Heart left ventricle (tissue), 16 donors: ENCODE measurements at places on chromosomes 13 and 19.

- DNase-seq = no peak
These were observed 6.4 kb upstream of the SLC46A3 start for GRCh38 chr13:28725046-28725610.

- no peak for DNase-seq
These were observed 13.0 kb downstream of the OR7A5 start for GRCh38 chr19:14821937-14822336.

GRCh38 chr19:31693131-31693932 is 344.1 kb upstream of the TSHZ3 start:
- DNase-seq = no peak

- peak; percentile 69 for DNase-seq
These were observed 1.2 kb downstream of the AKT1S1 start for GRCh38 chr19:49875857-49876421.

DNA sequence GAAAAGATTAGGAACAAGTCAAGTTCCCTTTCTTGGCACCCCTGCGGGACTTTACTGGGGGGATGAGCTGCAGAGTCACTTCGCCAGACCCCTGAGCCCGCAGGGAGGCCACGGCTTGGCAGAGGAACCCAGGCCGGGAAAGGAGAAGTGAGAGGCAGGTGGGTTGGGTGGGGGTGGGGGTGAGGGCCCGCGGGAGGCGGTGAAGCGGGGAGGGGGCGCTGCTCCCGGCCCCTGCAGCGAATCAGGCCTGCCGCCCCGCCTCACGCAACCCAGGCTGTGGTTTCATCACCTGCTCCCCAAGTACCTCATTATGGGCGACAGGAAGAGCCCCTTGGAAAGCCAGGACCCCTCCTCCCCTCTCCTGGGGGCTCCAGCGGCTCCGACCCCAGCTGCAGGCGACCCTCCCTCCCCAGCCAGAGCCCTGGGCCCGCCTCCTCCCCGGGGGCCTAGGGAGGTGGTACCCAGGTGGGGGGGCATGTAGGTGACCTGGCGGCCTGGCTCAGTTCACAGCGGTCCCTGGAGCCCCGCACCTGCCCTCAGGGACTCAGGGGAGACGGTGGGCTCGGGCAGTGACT is 9.5 kb downstream of the MEF2B start:
- DNase-seq = no peak

DNA sequence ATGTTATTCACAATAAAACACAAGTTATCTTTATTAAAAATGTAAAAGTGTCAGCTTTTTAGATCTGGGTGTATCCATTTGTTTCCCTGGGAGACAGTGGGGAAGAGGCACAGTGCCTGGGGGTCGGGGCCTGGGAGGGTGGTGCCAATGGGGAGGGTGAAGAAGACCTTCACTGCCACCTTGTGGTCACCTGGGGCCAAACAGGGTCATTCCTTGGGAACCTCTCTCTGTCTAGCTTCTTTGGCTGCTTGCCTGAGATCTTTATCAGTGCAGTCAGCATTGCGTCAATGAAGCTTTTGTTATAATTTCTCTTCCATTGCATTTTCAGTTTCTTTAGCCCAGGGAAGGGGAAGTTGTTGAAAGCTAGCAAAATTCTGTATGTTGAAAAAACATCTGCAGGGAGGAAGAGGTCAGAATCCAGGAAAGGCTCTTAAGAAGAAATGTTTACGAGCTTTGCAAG is 39.1 kb downstream of the PCDH8 start:
- DNase-seq = peak; percentile 43

GRCh38 chr19:1807695-1808394 is 4.2 kb downstream of the ATP8B3 start:
- no peak for DNase-seq

DNA sequence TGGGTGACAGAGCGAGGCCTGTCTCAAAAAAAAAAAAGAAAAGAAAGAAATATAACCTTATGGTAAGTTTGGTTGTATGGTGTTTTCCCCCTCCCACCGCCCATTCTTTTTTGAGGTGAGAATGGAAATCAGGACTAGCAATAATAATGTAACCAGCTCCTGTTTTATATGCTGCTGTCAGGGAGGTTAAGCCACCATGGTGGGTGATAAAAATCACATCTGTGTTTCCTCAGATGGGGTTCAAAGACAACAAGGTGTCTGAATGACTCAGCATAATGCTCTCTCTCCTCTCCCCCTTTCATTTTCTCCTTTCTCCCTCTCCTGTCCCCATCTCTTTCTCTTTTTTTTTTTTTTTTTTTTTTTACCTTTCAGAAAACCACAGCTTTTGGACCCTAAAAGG is 28.3 kb upstream of the GARRE1 start:
- DNase-seq = no peak

DNA sequence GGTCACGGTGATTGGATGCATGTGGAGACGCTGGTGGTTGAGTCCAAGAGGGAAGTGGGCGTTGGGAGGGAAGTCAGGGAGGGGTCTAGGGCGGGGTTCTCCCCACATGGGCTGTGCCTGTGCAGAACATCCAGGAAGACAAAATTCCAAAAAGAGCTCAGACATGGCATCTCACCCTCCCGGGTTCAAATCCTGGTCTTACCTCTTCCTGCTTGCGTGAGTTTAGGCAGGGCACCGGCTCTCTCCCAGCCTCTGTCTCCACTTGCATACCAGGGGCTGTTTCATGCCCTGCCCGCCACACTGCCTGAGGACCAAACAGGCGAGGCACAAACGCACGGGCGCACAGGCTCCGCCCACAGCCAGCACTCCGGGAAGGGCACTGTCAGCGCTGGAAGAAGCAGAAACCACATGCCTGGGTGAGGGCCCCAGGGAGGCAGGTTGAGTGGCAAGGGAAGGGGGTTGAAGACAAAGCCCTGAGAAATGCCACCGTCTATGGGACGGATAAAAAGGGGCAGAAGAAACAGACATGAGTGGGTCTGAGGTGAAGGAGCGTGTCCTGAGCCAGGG is 123.6 kb upstream of the SOX1 start:
- DNase-seq = no peak

- no peak for DNase-seq
These were observed 46.4 kb upstream of the FAM216B start for GRCh38 chr13:42735010-42735409.

DNA sequence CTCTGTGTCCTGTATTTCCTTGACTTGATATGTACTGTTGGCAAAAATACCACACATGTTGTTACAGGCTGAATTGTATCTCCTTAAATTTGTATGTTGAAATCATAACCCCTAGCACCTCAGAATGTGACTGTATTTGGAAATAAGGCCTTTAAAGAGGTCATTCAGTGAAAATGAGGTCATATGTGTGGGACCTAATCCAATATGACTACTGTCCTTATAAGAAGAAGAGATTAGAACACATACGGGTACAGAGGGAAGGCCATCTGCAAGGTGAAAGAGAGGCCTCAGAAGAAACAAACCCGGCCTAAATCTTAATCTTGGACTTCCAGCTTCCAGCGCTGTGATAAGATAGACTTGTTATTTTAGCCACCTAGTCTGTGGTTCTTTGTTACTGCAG is 202.5 kb downstream of the NUFIP1 start:
- no peak for DNase-seq

GRCh38 chr13:100506154-100506553 is 82.4 kb downstream of the GGACT start:
- no peak for DNase-seq

DNA sequence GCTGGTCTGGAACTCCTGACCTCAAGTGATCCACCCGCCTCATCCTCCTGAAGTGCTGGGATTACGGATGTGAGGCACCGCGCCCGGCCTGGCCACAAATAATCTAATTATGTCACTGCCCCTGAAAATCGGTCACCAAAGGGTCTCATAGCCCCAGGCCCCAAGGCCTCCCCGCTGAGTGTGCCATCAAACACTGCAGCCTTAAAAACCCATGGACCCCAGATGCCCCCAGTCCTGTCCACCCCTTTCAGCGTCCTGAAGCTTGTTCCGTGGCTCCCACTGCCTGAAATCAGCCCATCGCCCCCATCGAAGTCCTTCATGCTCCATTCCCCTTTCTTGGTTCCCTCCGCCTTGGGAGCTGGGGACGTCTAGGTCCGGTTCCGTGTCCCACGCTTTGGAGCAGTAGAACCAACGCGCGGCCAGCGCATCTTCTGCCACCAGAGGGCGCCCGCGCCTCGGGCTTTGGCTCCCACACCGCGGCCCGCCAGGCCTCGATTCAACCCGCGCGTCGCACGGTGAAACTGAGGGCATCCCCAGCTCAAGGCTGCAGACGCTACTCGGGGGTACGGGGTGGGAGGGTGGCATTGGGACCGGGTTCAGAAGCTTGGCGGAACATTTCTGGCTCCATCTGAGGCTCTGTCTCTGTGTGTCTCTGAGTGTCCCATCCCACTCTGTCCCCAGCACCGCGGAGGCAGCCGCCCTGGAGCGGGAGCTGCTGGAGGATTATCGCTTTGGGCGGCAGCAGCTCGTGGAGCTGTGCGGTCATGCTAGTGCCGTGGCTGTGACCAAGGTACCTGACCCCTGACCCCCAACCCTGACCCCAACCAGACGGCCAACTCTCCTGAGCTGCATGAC is 3.5 kb downstream of the YJEFN3 start:
- DNase-seq = peak; percentile 93

DNA sequence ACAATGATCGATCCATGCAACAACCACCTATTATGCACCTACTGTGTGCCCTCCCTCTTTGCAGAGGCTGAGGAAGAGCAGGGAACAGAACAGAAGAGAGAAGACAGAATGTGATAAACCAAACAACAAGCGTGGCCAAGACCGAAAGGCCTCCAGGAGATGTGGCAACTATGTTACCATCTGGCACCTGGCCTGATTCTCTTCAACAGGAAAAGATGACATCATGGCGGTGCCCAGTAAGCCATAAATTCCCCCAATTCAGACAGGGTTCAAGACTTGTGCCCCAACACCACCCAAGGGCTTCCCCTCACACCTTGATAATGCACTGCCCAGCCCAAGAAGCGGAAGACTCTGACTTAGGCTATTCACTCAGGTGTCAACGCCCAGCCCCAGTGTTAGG is 44.3 kb downstream of the SLC7A1 start:
- DNase-seq = no peak

GRCh38 chr19:3655402-3656072 is 28.9 kb upstream of the CACTIN start:
- DNase-seq = no peak

DNA sequence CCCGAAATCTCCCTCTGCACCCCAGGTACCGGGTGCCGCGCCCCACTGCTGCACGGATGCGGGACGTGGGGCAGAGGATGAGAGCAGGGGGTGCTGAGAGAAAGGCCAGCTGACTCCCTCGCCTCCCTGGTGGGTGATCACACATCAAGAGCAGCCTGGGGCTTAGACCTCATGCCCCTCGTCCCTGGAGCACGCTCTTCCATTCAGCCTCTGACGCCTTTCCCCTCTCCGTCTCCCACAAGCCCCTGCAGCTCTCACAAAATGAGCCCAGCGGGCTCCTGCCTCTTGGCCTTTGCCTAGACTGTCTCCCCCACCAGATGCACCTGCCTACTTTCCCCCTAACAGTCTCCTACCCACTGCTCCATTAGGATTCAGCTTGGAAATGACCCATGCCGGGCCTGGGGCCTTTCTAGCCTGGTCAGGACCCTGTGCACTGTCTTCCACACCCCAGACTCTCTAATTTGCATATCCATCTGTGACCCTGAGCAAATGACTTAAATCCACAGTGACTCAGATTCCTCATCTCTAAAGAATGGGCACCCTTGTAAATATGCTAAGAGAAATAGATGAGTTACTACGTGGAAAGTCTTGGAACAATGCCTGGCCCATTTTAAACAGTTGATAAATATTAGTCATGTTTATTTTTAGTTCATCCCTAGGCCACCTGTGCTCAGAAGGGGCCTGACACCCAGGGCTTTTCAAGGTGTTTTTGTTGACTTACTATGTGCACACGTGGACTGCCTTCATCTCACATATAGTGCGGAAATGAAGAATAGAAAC is 582 bp upstream of the PTPRH start:
- DNase-seq = peak; percentile 14

GRCh38 chr13:114096031-114096485 is 36.4 kb downstream of the RASA3 start:
- DNase-seq = no peak

- DNase-seq = no peak
These were observed 154.0 kb upstream of the TSHZ3 start for GRCh38 chr19:31503211-31503610.
